T-helper 1 cell (primary cell): ENCODE measurements at places on chromosomes 5 and 9.

GRCh38 chr9:14424983-14425382, 111.0 kb upstream of the NFIB start:
- no peak for DNase-seq

GRCh38 chr9:124934290-124934689, 6.6 kb downstream of the GOLGA1 start:
- DNase-seq = no peak

DNA sequence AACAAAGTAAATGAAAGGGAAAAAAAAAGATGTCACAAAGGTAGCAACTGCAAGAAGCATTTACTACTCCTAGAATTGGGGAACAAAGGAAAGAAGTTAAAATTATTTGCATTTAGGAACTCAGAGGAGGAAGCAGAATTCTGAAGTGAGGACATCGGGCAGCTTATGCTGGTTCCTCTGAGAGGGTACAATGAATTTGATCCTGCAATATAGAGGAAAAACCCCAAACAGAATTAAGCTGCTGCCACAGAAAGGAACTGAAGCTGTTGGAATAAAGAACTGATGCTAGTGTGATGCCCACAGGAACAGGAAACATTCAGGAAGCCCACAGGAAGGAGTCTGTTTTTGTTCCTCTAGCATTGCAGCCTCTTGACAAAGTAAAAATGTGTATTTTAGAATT, 22.3 kb upstream of the TBCA start:
- no peak for DNase-seq

DNA sequence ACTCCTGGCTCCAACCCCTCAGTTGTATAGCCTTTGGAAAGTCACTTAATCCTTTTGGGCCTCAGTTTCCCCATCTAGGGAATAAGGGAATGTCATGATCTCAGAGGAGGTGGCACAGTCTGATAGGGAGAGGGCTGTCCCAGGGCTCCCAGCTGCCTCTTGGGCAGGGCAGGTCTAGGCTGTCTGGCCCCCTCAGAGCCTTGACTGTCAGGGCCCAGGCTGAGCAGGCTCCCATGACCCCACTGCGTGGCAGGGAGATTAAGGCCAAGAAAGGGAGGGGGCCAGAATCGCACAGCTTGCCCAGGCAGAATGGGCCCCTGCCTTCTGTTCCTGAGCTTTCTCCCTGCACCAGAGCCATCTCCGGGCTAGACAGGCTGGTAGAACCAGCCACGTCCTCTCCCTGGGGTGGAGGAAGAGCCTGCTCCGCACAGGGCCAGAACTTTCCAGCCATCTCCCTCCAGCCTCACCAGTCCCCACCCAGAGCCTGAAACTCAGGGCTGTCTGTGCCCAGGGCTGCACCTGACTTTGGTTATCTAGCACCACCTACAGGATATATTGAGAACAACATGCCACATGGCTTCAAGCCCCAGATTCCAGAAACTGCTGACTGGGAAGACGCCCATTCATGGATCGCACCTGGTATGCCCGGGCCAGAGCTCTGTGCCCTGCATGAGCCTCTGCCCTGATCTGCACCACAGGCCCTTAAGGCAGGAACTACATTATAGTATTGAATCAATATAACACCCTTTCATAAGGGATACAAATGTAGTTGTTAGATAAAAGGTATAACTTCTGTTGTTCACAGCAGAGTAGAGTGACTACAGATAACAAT, 32.1 kb downstream of the NAIF1 start:
- peak; percentile 64 for DNase-seq

- DNase-seq = no peak
These were observed 103.8 kb upstream of the SLC1A3 start for GRCh38 chr5:36502608-36503007.

- DNase-seq = no peak
These were observed 131.8 kb upstream of the IER5L start for GRCh38 chr9:129309906-129310305.

DNA sequence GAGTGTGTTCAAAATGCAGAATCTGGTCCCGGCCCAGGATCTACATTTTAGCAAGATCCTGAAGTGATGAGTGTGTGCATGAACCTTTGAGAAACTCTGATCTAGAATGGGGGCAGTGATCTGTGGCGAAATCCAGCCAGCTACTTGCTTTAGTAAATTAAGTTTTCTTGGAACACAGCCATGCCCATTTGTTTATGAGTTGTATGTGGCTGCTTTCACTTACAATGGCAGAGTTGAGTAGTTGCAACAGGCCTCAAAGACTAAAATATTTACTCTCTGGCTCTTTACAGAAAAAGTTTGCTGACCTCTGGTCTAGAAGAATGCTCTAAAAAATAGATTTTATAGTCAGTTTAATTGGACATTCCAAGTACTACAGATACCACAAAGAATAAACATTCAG, 588.3 kb downstream of the BNC2 start:
- DNase-seq = no peak

DNA sequence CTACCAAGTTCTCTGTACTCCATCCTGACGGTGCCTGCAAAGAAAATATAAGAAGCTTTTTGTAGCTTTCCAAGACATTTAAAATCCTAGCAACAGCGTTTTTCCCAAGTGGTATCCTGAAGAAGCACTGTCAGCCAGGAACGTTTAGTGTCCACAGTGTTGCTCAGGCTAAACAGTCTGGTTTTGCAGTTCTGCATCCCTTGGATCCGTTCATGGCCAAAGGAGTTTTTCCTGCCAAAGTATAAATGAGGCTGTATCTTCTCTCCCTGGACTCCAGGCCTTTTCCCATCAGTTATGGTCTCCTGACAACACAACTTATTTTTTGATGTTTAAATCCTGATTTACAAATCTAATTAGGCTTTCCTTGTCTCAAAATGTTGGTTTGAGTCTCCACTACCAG, 925.8 kb downstream of the TLE1 start:
- no peak for DNase-seq

GRCh38 chr9:107222020-107222522, 61.0 kb upstream of the RAD23B start:
- DNase-seq = no peak

GRCh38 chr5:149584121-149584520, 2.8 kb downstream of the ARHGEF37 start:
- no peak for DNase-seq
